ENCODE measurements at places on chromosomes 5 and 9.

- DNase-seq = no peak
These were observed 38.3 kb upstream of the FBXW11 start for GRCh38 chr5:172044631-172045314.

GRCh38 chr5:43074987-43075318 is 34.8 kb upstream of the ANXA2R start:
- DNase-seq = no peak

DNA sequence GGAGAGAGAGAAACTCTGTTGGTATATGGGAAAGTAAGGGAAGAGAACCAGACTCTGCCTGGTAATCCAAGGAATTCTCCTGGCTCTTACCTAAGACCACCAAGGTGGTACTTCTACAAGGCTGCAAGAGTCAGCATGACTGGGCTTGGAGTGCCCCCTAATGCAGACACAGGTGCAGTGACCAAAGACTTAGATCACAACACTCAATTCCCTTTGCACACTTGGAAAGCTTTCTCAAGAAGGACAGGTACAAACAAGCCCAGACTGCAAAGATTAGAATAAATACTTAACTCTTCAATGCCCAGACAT is 25.2 kb downstream of the UGT3A2 start:
- no peak for DNase-seq

DNA sequence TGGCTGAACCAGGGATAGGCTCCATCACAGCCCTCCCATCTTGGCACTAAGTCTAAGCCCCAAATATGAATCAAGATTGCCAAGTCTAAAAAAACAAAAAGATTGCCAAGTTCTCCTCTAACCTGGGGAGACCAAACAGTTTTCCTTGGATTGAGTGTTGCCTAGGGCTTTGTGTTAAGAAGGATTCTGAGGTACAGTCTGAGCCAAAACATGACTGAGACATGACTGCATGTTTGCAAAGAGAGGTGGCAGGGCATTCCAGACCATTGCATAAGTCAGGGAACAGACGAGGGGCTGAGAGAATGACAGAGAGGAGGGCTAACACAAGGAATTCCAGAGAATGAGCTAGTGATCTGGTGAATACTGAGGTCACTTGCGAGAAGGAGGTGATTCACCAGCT is 11.4 kb downstream of the LAMC3 start:
- peak; percentile 60 for DNase-seq

DNA sequence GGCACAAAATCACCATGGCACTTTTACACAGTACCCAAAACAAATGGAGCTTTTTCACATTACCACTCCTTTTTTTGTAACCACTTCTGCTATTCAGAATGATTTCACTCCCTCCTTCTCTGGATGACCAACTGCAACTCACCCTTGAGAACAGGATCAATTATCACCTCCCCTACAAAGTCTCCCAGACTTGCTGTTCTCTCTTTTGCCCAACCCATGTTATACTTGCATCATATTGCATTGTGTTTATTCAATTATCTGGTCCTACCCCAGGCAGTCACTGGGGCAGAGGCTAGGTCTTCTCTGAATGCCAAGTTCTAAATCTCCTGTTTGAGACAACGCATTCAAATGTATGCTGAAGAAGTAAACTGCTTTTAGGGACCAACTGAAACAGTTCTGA is 96.0 kb downstream of the GPR21 start:
- DNase-seq = no peak

DNA sequence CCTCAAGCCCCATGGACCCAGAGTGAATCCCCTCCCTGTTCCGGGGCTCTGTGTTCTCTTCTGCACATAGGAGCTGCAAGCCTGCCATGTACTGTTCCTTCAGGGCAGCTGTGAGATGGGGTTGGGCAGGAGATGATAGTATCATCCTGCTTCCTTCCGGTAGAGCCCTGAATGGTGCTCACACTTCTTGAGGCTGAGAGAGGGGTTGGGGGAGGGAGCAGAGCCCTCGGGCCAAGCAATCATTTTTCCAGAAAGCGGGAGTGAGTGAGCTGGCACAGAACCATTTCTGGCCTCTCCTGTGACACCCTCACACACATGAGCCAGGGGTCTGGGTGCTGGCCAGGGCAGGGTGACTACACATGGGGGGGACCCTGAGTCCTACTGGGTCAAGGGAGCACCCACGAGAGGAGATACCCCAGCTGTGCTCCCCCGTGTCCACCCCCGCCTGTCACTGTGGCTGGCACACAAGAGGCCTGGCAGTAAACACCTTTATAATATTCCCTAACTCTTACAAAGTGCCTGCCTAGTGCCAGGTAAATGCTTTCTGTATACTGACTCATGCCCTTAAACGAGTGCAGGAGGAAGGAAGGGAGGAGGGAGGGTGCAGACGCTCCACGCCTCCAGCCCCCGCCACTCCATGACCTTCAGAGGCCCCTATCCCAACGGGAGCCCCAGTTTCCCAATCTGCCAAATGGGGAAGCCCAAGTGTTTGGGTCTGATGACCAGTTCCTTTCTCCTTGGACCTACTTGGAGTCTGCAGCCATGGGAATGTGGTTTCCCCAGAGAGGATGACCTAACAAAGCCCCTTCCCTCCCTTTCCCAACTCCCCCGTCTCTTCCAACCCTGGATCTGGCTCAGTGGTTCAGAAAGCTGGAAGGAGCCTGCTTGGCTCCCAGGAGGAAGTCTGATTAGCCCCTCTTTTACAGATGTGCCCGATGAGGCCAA is 15.5 kb downstream of the AKNA start:
- DNase-seq = no peak

DNA sequence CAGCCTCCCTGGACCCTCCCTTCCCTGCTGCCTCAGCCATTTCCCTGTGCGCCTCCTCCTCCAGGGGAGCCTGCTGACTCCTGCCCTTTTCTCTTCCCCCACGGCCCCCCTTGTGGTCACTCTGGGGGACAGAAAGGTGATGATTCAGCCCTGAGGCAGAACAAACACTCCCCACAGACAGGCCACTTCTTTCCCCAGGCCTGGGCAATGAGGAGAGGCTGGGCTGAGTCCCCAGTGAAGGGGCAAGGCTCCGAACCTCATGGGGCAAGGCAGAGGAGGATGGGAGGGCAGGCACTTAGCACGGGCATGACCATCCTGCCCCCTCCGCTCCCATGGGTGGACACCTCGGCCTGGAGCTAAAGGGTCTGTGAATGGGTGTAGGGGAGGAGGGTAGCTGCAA is 21.0 kb downstream of the CSF1R start:
- peak; percentile 76 for DNase-seq

DNA sequence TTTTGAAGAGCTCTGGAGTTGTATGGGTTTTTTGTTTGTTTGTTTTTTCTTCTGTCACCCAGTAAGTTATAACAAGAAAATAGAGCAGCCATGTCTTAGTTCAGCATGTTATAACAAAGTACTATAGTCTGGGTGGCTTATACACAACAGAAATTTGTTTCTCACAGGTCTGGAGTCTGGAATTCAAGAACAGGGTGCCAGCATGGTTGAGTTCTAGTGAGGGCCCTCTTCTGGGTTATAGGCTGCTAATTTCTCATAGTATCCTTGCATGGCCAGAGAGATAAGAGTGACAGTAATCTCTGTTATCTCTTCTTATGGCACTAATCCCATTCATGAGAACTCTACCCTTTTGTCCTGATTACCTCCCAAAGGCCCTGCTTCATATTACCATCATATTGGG is 114.7 kb downstream of the GIN1 start:
- no peak for DNase-seq

- peak; percentile 52 for DNase-seq
These were observed 205.5 kb downstream of the NPR3 start for GRCh38 chr5:32916648-32917047.

DNA sequence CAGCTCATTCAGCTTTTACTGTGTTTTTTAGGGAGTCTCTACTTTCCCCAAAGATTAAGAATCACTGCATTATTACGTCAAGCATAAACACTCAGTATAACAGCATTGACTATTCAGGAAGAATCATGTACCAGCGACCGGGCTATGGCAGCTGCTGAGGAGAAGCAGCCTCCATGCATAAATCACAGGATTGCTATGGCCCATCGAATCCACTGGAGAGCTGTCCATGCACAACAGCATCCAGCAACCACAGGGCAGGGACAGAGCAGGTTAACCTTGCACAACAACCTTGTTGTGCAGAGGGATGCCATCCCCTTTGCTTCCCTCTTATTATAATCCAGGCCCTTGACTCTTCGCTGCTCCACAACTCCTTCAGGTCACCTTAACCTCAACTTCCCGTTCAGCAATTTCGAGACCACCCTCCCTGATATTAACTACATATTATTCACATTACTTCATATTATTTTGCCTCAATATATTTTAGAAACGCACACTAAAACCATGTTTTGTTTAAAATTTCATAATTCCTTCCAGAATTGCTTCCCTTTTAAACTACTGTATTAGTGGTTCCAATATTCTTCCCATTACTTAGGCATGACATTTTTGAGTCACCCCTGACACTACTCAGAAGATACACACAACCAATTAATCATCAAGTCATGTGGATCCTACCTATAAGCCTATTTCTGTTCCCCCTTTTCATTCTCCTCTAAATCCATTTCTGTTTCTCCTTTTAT is 991 bp downstream of the IARS1 start:
- peak; percentile 24 for DNase-seq

- no peak for DNase-seq
These were observed 296.1 kb upstream of the DMAC1 start for GRCh38 chr9:8095672-8096086.

- DNase-seq = peak; percentile 81
These were observed 417.0 kb downstream of the ARHGEF28 start for GRCh38 chr5:74042959-74043358.

- DNase-seq = no peak
These were observed 15.1 kb upstream of the ERAP1 start for GRCh38 chr5:96822686-96823459.

DNA sequence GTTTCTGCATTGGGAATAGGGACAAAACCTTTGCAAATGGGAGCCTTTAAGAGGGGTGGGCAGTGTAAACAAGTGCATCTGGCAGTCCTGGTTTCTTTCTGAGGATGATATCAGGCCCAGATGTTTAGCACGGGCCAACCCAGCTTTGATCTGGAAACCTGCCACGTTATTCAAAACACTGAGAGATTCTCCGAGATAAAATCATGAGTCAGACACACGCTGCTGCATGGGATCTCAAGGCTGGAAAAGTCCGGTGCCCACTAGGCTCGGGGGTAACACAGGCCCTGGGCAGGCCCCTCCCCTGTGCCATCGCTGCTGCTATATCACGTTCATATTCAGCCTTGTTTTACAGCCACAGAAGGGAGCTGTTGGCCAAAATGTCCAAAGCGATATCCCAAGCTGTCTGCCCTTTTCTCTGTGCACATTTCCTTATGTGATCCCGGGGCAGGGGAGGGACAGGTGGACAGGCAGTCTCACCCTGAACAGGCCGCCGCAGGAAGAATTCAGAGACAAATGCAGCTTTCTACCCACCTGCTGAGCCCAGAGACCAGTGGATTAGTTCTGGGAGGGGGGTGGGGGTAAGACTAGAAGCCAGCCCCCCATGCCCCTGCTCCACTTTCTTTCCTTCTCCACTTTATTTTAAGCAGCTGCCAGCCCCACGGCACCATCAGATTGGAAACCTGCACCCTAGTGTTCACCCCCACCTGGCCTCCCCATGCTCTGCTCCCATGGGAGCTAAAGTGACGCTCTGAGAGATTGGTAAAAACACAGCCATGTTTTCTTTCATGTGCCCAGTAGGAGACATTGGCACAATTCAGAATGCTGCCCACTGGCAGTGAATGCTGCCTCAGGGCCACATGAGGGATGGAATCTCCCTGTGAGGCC is 63.1 kb downstream of the TMOD1 start:
- DNase-seq = peak; percentile 78

DNA sequence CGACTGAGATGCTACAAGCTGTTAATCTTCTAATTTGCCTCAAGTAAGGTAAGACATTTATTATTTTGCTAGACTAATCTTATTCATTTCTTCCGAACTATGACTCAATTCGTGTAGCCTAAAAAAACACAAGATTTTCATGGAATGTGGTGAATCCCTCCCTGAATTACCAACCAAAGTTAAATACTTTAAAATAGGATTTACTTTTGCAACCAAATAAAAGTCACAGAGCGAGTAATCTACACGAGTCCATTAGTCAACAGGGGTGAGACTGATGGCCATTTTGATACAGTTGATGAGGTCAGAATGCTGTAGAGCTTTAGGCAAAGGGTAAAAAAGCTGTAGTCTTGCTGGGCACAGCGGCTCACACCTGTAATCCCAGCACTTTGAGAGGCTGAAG is 13.1 kb upstream of the BNC2 start:
- peak; percentile 27 for DNase-seq

DNA sequence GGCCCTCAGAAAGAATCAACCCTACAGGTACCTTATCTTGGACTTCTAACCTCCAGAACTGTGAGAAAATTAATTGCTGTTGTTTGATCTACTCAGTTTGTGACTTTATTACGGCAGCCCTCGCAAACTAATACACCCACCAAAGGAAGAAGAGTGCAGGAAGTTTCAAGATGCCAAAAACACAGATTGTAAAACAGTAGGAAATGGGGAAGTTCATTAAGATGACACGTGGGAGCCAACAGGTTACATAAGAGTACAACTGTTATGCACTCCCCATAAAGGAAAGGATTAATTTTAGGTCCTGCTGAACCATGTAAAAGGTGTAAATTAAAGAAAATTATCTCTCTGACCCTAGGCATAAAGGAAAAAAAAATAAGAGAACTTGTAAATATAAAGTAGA is 294.3 kb downstream of the EPB41L4A start:
- DNase-seq = no peak

- DNase-seq = peak; percentile 54
These were observed 163.8 kb upstream of the TRPM3 start for GRCh38 chr9:71285191-71285656.

- DNase-seq = no peak
These were observed 463.8 kb downstream of the BNC2 start for GRCh38 chr9:16406526-16407225.

DNA sequence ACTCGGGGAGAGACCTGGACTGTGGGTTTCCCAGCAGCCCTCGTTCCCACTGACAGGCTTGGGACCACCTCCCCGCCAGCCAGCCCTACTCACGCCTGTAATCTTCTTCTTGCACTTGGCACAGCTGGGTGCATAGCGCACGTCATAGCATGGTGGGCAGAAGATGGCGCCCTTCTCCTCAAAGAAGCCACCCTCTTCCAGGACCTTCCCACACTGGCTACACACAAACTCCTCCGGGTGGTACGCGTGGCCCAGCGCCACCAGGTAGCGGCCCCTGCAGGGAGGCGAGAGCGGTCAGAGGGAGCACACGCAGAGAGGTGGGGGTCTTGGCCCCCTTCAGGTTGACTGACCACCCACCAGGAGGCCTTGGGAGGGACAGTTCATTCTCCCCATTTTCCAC is 9.4 kb downstream of the PDLIM7 start:
- DNase-seq = no peak

GRCh38 chr5:10374046-10375022 is 20.8 kb downstream of the MARCHF6 start:
- no peak for DNase-seq

GRCh38 chr9:98580956-98581355 is 127.8 kb downstream of the GABBR2 start:
- no peak for DNase-seq

DNA sequence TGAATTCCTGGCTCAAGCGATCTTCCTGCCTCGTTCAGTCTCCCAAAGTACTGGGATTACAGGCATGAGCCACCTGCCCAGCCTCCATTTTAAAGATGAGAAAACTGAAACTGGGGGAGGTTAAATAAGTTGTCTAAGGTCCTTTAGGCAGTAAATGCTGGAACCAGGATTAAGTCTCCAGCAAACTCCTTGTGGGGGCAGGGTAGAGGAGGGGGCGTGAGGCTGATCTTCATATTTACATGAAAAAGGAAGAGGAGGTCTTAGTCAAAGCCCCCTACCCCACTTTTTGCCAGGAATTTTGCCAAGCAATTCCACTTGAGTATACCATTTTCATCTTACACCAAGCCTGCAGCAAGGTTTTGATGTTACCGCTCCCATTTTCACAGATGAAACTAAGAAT is 76.6 kb upstream of the NR4A3 start:
- DNase-seq = no peak

Measured in IMR-90 (cell line).